Right renal cortex interstitium (tissue), 3 donors: ENCODE measurements at places on chromosomes 7 and 10.

DNA sequence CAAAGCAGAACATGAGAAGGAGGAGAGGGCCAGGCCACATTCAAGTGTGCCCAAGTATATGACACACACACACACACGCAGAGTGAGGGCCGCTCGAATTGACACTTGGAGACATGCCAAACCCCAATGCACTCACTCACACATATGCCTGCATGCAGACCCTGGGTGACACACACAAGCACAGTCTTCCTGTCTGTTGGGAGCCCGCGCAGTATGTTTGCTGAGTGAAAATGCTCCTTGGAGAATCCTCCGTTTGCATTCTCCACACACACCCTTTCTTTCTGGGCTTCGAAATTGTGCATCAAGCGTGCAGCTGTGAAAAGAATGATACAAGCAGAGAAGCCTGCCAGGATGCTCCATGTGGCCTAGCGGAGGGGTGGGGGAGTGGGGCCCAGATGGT is 120.9 kb downstream of the PLXNA4 start:
- no peak for DNase-seq

DNA sequence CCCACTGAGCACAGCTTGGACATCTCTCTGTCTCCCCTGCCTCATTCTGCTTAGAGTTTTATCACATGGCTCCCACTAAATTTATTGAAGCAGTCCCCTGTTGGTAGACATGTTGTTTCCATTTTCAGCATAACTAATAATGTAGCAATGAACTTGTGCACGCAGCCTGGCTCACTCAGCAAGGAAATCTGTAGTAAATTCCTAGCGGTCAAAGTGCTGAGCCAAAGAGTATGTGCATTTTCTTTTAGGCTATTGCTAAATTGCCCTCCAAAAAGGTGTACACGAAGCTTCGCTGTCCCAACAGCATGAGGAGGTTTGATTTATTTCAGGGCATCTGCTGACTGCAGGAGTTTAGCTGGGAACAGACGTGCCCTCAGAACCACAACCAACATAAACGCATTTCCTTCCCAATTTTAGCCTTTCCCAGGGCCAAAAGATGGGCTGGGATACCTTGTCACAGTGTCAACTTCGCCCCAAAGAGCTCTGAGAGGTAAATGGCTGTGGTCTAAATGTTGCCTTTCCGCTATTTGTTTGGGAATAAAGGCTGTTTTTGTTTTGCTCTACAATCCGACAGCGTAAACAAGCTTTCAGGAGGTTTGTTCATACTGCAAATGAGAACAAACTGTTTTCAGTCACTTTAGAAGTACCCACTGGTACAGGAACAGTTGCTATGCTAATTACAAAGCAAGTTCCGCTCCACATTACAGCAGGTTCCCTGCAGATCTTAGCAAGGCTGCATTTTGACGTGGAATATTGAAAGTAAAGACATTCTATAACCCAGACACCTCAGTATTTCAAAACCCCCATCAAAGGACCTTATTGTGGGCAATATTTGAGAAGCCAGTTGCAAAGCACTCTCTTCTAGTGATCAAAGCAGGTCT is 16.8 kb downstream of the VSIR start:
- no peak for DNase-seq

DNA sequence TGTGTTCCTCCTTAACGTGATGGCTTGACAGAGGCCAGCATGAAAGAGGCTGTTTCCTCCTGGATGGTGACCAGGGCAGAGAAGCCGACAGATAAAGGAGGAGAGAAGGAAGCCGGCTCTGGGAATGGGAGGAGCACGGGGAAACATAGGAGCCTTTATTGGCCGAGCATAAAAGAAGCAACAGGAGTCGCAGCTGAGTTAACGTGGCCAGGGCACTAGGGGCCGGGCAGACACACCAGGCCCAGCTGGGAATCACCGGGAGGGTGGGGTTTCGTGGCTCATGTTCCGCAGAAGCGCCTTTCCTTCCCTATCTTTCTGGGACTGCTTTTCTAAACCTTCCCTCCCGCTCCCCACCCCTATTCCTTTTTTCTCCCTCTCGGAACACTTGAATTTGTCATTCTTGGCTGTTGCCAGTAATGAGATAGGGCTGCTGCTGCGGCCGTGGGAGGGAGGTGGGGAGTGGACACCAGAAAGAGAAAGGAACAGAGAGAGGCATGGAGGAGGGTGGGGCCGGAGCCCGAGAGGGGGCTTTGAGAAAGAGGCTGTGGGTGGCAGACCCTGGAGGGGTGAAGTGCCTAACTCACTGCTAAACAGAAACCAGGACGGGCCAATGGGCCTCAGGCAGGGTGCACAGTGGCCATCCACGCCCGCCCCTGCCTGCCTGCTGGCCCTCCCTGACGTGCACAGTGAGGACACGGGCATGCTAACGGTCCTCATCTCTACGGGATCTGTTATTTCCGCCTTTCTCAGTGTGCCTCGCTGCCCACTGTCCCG is 65.2 kb downstream of the COL13A1 start:
- no peak for DNase-seq

GRCh38 chr10:84269162-84269561 is 24.3 kb downstream of the RGR start:
- DNase-seq: no peak

DNA sequence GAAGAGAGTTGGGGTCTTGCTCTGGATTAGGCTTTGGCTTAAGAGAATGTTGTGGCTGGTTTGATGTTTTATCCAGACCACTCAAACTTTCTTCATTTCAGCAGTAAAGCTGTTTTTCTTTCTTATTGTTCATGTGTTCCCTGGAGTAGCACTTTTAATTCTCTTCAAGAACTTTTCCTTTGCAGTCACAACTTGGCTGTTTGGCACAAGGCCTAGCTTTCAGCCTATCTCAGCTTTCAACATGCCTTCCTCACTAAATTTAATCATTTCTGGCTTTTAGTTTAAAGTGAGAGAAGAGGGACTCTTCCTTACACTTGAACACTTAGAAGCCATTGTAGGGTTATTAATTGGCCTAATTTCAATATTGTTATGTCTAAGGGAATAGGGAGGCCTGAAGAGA is 18.1 kb downstream of the CCDC126 start:
- DNase-seq: no peak

- no peak for DNase-seq
Measured at GRCh38 chr7:135129579-135129978, 18.3 kb upstream of the TMEM140 start.

DNA sequence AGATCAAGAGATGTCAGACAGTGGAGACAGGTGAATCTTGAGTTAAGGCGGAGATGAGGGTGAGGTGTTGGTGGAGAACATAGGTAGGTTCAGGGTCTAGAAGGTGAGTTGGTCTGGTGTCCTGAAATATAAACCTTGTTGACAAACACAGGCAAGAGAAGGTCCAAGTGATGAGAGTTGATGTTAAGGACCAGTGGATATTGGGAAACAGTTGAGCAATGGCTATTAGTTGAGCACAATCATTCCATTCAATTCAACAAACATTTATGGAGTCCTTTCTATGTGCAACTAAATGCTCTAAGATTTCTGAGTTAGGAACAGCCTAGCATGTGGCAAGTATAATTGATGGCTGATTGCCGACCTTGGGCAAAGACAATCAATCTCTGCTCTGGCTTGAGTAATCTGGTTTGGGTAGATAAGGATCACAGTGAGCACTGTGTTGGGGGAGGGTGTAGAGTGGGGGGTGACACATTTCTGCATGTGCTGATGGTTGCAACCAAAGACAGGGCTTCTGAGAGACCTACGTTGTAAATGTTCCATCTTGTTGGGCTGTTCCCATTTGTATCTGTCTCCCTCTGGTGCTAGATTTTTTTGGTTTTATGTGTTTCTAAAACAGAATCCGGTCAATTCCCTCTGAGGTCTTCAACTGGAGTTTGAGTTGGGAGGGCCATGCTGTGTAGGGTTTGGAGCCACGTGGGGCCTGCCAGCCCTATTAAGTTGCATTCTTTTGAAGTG is 201.1 kb downstream of the BAMBI start:
- no peak for DNase-seq

DNA sequence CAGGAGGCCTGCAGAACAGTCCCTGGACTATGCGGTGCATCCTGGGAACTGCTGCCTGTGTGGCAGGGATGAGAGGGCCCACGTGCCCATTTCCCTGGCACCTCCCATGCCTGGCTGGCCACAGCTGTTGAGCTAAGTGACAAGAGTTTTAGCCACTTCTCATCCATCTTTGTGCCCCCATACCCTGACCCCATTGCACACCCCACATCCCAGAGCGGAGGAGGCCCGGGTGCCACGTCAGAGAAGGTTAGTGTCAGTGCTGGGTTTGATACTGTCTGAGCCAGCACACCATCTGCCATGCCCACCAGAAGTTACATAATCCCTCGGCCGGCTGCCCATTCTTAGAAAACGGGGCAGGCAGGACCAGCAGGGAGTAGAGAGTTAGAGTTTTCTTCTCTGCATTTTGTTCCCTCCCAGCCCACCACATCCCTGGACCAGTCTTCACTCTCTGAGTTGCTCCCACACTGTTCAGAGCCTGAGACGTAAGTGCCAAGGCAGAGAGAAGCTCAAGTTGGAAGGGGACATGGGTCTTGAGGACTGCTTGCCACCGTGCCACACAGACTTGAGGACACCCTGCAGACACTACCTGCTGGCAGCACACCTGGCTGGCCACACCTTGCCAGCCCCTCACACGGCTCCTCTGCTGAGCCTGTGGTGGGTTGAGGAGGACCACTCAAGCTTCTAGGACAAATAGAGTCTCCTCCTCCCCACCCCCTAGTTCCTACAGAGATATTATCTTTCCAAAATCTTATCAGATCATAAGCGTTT is 13.1 kb downstream of the UNC5B start:
- DNase-seq: no peak

DNA sequence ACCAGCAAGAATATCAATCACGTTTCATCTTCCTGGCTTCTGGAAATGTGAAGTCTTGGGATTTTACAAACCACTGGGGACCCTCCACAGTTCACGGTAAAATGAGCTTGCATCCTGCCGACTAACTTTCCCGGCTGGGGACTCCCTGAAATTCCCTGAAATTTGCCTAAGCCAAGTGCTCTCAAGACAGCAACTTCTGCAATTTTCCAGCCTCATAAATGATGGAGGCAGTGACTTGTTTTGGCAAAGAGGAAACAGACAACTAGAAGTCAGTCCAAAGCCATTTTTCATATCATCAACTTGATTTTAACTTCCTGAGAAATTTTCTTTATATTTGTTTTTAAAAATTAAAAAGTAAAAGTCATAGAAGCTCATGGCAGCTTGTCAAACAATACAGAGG is 212.3 kb downstream of the FANK1 start:
- no peak for DNase-seq

DNA sequence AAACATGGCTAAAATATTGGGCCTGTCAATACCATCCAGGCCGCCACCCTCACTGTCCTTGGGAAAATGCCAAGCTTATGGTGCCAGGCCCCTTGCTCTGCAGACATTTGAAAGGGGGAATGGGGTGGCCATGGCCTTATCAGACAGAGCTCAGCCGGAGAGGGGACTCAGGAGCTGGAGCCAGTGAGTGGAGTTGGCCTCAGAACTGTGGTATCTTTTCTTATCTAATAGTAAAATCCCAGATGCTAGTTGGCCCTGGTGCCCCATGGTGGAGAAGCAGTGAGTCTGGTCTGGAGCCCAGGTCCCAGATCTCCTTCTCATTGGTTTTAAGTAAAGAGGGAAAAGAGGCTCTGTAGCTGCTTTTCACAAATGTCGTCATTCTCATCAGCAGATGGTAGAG is 49.6 kb upstream of the SORCS3 start:
- no peak for DNase-seq

DNA sequence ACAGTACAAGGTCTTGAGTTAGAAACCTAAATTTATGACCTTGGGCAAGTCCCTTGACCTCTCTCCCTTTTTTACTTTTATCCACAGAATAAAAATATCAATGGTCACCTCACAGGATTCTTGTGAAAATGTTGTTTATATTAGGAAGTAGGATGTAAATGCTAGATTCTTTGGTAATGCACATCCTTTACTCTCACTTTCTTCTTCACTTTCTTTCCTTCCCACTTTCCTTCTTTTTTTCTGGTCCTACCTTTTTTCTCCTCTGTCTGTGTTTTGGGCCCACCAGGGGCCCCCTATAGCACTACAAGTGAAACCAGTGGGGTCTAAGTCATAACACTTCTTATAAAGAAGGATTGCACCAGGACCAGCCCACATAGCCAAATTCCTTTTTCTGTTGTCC is 12.1 kb downstream of the RPEL1 start:
- no peak for DNase-seq

GRCh38 chr10:13190816-13191215 is 29.5 kb downstream of the MCM10 start:
- DNase-seq: no peak

DNA sequence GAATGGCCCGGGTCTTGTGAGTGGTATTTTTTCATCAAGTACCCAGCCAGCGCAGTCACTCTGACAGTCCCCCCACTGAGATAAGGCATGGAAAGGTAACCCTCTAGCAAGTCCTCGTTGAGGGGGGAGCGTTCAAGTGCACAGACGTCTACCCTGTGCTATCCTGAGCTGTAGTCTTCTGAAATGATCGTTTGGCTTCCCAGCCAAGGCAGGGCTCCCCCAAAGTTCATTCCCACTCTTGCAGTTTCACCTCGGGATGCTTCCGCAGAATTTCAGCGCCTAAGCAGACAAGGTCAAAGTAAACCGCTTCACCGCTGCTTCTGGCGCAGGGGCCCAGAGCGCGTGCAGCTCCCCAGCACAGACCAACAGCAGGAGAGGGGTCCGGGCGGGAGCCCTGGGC is 1.8 kb downstream of the INSYN2A start:
- no peak for DNase-seq
